ENCODE measurements at places on chromosomes 5 and 9.

GRCh38 chr9:3028535-3028934, 184.6 kb upstream of the PUM3 start:
- DNase-seq: no peak

- no peak for DNase-seq
Measured at GRCh38 chr5:169923988-169924387, 56.3 kb downstream of the INSYN2B start.

- no peak for DNase-seq
Measured at GRCh38 chr5:15719784-15720183, 219.8 kb downstream of the FBXL7 start.

GRCh38 chr5:130476325-130476724, 572.1 kb downstream of the CHSY3 start:
- no peak for DNase-seq

Measured in inflammatory macrophage treated with lipopolysaccharide for 4 hours (primary cell).